ENCODE measurements at places on chromosomes 12 and 14.
A peak's percentile ranks its signal among the peaks of the same experiment; 100 is the strongest.

DNA sequence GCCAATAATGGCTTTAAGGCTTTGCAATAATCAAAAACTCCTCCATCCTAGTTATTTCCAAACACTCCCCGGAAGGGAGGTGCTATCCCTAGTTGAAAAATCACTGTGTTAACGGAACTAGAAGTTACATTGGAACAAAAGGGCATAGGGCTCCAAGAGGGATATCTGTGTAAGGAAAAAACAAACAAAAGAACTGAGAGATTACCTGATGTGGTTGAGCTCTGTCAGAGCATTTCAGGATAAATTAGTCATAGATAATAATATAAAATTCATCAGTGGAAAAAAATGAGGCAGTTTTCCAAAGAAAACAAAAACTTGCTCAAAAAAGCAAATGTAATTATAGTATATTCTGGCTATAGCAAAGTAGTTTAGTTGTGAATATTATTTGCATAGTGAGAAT lies 27.4 kb upstream of the PAPLN start:
- no peak for DNase-seq

GRCh38 chr12:131620946-131621681 lies 89.8 kb upstream of the SFSWAP start:
- DNase-seq = no peak

DNA sequence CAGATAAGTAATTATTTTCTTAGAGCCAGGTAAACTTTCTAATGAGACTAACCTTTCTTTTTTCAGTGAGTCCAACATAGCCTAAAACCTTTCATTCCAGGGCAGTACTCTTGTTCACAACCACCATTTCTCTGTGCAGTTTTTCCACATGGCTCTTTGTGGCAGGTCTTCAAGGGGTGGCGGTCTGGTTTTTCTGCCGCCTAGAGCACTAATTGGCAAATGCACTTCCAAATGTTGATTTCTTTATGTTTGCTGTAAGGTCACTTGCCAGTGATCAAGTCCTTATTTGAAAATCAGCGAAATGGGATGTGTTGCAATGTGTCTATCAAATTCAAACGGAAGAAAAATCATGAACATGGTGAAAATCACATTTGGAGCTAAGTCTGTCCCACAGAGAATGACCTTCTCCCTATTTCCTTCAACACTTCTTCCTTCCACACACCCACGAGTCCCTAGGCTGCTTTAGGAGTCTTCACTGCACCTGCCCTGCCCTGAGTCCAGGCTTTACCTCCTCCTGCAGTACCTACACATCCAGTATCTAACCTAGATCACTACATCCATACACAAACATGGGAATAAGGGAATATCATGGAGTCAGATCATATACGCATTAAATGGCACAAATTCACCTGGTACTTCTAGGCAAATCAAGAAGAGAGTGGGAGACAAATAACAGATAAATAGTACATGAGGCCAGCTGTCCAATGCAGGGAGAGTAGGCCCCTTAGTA lies 1.9 kb downstream of the SRGAP1 start:
- no peak for DNase-seq

GRCh38 chr12:63805704-63806672 lies 26.3 kb downstream of the RXYLT1 start:
- no peak for DNase-seq

DNA sequence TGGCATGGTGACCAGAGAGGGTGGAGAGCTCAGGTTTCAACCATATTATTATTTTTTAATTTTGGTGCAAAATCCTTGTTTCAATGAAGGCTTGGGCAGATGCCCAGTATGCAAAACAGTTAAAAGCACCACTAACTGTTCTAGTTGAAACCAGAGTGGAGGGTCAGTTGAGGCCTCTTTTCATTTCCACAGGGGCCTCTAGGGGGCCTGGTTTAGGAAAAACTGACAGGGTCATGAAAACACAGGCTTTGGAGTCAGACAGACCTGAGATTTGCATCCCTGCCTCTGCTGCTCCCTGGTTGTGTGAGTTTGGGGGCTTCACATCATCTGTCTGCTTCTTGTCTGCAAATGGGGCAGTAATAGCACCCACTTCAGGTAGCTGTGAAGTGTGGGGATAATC lies 3.3 kb upstream of the RPH3A start:
- no peak for DNase-seq

DNA sequence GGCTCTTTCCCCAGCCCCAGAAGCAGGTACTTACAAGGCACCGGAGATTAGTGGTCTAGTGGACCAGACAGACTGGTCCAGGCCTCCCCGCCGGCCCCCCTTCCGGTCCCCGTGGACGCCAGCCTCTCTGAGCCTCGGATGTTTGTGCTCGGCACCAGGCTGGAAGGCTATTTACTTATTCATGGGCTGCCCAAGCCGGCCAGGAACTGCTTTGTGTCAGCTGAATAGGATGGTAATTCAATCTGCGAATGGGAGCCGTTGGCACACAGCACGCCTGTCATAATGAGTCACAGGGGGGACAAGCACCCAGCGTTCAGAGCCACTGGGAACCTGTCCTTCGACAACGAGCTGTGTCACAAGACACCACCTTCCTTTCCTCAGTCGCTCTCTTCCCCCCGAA lies 82.3 kb downstream of the RIMBP2 start:
- peak; percentile 56 for DNase-seq

DNA sequence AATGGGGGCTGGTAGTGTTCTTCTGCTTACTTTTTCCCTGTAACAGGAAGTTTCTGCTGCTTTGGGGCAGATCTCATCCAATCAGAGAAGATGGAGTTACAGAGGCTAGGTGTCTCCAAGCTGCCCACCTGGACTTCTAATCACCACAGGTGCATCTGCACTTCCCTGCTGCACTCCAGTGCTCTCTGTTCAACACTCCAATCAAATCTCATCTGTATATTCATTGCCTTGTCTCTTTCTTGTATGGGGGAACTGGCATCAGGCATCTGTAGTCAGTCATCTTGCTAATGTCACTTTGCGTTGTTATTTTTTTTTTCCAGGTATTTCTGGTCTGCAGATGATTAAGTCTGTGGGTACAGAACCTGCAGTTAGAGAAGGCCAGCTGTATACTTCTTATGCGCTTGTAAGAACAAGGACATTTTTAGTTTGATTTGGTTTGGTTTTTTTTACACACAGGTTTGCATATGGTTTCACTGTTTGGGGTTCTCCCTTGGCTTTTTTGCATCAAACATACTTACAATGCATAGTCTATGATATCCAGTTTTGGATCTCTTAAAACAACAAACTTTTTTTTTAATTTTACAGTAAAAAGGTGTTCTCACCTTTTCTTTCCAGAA lies 116.0 kb downstream of the METTL25 start:
- no peak for DNase-seq

All from left renal cortex interstitium (tissue), 4 donors.